ENCODE measurements at places on chromosomes 2 and 18.

GRCh38 chr2:105369777-105370690, 28.8 kb downstream of the FHL2 start:
- DNase-seq, result peak; percentile 87

GRCh38 chr2:68357605-68358337, 7.3 kb upstream of the PLEK start:
- peak; percentile 58 for DNase-seq

GRCh38 chr2:124272261-124272841, 247.3 kb downstream of the CNTNAP5 start:
- no peak for DNase-seq

DNA sequence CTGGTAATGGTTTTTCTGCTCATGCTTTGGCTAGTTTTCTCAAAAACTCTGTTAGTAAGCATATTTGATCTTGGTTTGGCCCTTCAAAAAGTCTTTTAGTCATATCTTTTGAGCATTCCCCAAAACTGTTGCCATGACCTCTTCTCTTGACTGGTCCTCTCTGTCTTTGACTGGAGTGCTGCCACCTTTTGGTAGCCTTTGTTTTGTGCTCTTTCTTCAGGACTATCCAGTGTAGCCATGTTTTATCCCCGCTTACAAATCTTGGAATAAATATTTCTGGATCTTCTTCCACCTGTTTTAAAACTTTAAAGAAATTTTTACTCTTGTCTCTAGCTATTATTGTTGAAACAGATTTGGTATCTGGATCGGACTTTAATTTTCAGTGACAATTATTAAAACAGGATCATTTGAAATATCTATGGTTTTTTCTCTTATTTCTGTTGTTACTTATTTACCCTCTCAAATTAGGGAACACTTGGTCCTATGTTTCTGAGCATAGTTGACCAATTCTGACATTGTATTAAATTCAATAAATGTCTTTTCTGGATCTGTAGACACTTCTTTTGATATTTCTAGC, 965 bp upstream of the ELOA2 start:
- peak; percentile 16 for DNase-seq

- DNase-seq, result peak; percentile 56
These were observed 1296.0 kb upstream of the ZEB2 start for GRCh38 chr2:145815933-145816332.

- DNase-seq, result no peak
These were observed 129.1 kb downstream of the BCL2L11 start for GRCh38 chr2:111249806-111250205.

All from suppressor macrophage treated with lipopolysaccharide for 4 hours (primary cell).